ENCODE measurements at places on chromosomes 5 and 9. TPM values are rescaled to one million over a fixed set of nuclear protein-coding genes. Genes with fewer than 3 reads are reported as not detected.

GRCh38 chr9:73613092-73613701, 461.5 kb downstream of the ANXA1 start:
- DNase-seq, result no peak

DNA sequence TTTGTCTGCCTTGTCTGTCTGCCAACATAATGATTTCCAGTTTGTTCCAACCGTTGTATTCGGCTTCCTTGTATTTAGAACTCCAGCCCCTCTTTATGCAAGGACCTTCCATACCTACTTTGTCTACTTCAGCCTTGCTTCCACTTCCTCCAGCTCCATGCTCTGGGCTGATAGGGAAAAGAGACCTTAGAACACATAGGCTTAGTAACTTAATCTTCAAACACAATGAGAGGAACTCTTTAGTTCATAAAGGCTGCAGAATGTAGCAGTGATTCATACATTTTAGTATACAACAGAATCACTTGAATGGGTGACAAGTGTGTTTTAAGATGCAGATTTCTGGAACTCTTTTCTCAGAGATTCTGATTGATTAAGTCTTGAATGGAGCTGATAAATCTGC, 102.8 kb upstream of the IFNE start:
- no peak for DNase-seq

The IRX2 gene
- not detected for total RNA-seq

DNA sequence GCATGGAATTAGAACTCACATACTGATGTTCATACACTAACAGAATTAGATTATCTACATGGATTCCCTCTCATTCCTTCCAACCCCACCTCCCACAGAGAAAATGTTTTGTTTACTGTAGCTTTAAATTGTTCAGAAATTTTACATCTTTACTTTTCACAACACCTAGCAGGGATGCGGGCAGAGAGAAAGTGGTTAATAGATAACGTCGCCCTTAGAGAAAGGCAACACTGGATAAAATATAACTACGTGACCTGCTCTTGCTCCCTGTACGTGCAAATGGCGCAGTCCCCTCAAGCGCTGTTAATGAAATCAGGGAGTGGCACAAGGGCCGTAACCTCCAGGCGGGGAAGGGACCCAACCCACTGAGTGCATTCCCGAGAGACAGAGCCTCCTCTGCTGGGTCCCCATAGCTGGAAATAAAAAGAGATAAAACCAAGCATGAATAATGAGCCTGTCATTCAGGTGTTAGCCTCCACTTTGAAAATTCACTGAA, 125.3 kb upstream of the DAPK1 start:
- no peak for DNase-seq

GRCh38 chr9:132800038-132800648, 77.9 kb downstream of the AK8 start:
- DNase-seq, result peak; percentile 70

The LRRC19 gene
- total RNA-seq, result not detected

- DNase-seq, result no peak
Measured at GRCh38 chr5:116778651-116779280, 204.1 kb upstream of the SEMA6A start.

DNA sequence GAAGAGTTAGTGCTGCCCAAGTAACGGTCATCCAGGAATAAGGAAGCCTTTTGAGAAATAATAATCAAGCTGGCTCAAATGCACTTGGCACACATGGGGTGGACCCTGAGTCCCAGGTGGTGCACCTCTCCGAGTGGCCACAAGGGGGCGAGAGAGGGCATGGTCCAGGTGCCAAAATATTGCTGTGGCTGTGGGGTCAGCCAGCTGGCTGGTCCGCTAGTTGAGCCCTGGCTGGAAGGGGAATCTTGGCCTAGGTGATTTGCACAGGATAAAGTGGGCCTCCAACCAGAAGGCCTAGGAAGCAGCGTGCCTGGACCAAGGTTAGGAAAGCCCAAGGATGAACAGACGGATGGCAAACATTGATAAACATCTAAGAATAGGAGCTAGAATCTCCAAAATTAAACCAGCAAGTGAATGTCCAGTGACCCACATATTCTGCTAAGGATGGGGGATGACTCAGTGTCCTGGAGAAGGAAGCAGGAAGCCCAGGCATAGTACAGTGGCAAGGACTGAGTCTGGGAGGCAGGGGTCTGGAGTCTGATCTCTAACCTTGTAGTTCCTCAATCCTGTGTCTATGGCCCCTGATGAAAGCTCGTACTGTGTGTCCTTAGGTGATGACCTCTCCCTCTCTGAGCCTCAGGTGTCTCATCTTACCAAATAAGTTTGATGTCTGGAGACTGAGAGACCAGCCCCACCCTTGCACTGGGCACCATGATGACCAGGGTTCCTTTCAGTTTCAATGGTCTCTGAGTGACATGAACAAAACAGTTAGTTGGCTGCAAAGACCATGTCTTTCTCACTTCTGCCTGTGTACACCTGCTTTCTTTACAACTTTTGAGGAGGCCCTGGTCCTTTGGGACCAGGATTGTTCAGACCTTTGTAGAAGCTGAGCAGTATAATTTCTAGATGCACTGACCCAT, 19.2 kb upstream of the SHB start:
- peak; percentile 72 for DNase-seq

DNA sequence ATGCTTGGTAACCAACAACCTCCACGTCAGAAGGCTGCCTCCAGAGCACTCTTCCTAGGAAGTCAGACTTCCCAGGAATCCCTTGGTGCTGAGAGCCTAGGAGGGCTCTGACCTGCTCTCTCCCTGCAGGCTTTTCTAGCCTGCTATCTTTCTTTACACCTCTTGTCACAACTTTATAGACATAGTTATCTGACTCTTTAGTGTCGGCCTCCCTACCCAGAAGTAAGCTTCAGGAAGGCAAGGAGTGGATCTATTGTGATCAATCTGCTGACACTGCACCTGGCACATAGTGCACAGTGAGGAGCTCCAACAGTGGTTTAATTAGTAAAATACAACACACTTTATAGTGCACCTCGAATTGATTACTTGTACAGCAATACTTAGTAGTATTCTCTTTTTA, 2.3 kb downstream of the AFAP1L1 start:
- no peak for DNase-seq

DNA sequence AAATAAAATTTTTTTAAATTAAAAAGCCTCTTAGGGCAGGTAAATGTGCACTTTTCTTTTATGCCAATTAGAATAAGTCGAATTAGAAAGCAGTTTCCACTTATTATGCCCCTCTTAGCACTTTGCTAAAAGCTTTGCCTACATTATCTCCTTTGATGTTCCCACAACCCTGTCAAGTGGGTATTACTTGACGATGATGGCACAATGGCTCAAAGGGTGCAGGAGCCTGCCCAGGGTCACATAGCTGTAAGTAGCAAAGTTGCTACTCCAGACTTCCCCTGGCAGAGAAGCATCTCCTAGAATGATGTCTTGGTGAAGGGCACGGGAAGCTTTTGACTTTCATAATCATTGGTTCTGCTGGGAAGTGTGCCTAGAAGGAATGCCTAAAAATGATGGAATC, 18.4 kb upstream of the IQGAP2 start:
- DNase-seq, result no peak

DNA sequence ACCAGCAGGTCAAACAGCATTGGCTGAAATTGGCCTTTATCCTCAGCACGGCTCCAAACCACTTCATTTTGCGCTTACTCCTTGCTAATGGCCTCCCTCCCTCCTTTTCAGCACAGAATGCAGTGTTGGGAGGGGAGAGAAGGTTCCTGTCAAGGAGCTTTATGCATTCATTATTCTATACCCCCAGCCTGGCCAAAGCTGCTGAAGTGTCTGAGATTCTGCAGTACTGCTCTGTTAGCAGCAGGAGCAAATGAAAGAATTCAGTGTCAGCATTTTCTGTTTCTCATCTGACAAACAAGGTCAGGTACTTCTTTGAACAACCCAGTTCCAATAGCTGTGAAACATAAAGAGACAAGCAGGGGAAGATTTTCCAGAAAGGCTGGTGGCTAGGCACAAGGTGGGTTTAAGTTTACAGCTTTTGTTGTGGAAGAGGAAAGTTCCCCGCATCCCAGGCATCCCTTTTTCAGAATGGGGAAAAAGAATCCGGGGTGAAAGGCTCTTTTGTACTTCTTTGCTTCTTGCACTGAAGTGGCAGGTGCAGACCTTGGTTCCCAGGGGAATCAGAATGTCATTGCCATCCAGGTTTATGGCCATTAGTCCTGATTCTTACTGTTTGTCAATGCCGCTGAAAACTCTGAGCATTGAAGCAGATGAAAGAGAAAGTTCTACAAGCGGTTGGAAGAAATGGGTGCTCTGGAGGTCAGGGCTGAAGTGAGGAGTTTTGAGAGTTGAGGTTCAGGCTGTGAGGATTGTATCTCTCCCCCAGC, 109.3 kb upstream of the APC start:
- no peak for DNase-seq

DNA sequence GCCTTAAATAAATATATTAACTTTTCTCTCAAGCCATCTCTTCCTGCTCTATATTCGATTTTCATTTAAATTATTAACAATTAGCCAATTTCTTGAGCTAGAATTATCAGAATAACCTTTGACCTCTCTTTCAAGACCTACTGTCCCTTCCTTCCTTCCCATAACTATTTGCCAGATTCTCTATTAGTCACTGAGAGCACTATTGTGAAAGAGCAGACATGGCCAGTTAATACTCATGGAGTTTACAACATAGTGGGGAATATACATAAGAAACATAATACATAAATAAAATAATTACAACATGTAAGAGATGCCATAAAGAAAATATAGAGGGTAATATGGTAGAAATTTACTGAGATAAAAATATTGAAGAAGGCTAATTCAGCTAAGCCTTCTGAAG, 72.1 kb upstream of the CHD1 start:
- no peak for DNase-seq

DNA sequence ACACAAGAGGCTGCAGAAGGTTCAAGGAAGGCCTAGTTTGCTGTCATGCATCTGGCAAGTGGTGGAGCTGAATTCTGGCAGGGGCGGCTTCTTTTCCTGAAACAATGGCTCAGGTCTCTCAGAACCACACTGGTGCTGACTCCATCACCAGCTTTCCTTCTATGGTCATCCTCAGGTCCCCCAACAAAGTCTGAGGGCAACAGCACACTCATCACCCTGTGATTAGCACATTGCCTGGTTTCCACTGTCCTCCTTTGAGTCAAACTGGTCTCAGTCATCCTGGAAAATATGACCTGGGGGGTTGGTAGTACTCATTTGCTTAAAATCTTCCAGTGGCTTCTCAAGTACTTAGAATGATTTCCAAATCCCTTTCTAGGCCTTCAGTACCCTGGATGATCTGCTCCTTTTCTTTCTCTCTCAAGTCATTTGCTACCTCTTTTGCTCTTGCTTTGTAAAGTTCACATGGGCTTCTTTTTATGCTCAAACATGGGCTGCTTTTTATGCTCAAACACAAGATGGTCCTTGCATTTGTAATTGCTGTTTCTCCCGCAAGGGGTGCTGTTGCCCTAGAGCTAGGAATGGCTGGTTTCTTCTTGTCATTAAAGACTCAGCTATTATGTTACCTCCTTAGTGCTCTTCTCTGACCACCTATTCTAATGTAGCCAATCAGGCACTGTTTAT, 144.9 kb downstream of the ALDH1A1 start:
- DNase-seq, result no peak

The ECSCR gene
- total RNA-seq, result 1.1 TPM

The FAM221B gene
- not detected for total RNA-seq

The MLLT3 gene
- 57.5 TPM for total RNA-seq

The NTNG2 gene
- 5.9 TPM for total RNA-seq

The IFNA21 gene
- total RNA-seq, result not detected

- no peak for DNase-seq
Measured at GRCh38 chr9:122944960-122945888, 4.4 kb downstream of the RABGAP1 start.

GRCh38 chr9:133492061-133493021, 13.4 kb upstream of the SLC2A6 start:
- no peak for DNase-seq

GRCh38 chr5:170049713-170050112, 56.0 kb upstream of the FOXI1 start:
- no peak for DNase-seq

DNA sequence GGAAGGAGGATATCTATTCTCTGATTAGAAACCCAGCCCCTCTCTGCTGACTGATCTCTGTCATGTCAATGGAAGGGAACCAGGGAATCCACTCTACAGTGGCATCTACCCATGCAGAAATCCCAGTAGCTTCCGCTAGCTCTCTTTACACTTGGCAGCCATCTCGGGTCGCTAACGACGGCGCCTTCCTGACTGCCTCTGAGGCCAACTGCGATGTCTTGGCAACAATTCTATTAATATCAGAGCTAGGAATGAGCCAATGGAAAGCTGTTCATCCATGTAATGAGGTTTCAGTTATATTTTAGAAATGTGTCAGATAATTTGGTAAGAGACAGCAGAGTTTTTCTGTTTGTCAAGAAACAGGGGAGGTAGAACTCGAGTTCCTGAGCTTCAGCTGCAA, 67.6 kb upstream of the ATP10B start:
- no peak for DNase-seq

The CTXN3 gene
- total RNA-seq, result not detected

GRCh38 chr9:16992138-16992537, 121.7 kb upstream of the BNC2 start:
- DNase-seq, result no peak

- no peak for DNase-seq
Measured at GRCh38 chr5:37567566-37567965, 188.4 kb downstream of the WDR70 start.

The TGFBI gene
- total RNA-seq, result not detected

DNA sequence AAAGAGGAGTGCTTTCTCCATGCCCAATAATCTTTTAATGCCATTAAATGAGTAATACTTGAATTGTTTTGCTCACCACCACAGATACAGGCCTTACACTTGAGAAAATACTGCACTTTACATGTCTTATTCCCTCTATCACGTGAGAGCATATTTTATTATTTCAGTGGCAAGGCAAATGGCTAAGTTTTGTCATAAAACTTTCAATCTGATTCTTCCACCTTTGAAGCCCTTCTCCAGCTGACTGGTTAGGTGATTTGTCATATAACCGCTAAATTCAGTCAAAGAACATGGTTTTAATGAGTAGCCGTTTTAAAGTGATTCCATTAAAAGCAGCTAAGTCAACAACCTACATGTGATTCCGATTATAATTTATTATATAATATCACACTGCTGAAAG, 43.8 kb downstream of the FAT2 start:
- no peak for DNase-seq

The EIF4E1B gene
- not detected for total RNA-seq

The PCDHB15 gene
- total RNA-seq, result not detected

- DNase-seq, result no peak
Measured at GRCh38 chr5:35442885-35443639, 174.6 kb upstream of the SPEF2 start.

DNA sequence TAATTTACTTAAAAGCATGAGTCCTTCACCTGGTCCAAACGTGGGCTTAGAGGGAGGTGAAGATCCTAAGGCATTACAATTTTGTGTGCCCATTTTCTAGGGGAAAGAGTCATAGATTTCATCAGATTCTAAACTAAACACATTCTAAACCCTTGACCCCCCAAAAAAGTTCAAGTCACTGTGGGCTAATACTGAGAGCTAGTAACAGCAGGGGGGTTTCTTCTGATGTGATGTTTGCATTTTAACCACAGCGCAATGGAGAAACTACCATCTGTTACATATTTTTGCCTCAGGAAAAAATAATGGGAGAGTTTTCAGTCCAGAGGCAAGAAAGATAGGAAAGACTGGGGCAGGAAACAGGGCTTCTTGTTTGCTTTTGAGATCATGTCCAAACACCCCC, 110.8 kb upstream of the SLC1A3 start:
- no peak for DNase-seq

- DNase-seq, result no peak
Measured at GRCh38 chr9:135490166-135490870, 10.2 kb upstream of the MRPS2 start.
